ENCODE measurements at places on chromosomes 11 and 22.

GRCh38 chr11:66070604-66071380, 720 bp downstream of the PACS1 start:
- no peak for DNase-seq

DNA sequence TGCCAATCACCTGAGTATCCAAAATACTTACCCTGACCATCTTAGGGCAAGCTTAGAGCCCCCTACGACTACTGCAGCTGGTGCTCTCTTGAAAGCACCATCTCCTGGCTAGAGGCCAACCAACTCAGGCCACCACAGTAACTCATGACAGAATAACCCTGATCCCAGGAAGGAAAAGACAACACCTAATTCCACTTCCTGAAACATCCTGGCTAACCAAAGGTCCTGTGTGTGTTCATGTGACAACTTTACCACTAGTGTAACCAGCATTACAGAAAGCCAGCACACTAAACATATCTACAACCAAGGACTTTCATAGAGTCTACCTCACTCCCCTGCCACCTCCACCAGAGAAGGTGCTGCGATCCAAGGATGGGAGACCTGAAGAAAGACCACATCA, 17.4 kb upstream of the TMEM45B start:
- no peak for DNase-seq

- DNase-seq = no peak
Observed at GRCh38 chr11:5626196-5626595, 1.4 kb downstream of the TRIM34 start.

DNA sequence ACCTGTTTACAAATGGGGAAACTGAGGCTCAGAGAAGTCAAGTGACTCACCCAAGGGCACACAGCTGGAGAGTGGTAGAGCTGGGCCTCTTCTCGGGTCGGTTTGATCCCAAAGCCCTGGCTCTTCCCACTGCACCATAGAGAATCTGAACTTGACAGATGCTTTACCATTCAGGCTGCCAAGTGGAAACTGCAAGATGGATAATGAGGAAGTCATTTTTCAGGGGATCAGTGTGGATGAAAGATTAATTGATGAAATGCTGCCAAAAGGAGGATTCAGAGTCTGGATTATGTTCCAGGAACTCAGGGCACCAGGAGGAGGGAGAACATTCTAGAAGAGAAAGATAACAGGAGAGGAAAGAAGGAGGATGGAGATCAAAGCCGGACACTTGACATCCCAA, 185.9 kb upstream of the ZBED5 start:
- no peak for DNase-seq

DNA sequence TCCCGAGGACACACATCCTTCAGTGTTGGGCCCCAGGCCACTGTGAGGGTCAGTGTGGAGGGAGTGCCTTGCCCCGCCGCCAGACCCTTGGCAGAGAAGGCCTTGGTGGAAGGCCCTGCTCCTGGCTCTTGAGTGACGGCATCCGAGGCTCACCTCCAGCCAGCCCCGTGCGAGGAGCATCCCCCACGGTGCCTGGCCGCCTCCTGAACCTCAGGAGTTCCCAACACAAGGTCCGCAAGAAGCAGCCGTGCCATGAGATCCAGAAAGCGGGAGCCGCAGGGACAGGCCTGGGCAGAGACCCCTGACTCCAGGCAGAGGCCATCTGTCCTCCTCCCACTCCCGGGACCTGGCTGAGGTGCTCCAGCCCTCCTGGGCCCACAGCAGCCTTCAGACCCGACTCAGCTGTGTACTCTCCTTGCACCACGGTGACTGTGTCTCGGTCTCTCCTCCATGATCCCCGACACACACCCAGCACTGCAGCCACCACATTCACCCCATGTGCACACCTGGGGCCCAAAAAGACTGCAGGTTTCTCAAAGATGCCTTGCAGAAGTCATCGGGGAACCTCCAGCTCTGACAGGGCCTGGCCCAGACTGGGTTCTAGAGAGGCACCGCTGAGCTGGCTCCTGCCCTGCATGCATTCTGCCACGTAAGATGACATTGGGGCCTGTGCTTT, 870.2 kb downstream of the BRD1 start:
- DNase-seq = no peak

- DNase-seq = no peak
Observed at GRCh38 chr11:113736323-113736722, 30.2 kb upstream of the TMPRSS5 start.

DNA sequence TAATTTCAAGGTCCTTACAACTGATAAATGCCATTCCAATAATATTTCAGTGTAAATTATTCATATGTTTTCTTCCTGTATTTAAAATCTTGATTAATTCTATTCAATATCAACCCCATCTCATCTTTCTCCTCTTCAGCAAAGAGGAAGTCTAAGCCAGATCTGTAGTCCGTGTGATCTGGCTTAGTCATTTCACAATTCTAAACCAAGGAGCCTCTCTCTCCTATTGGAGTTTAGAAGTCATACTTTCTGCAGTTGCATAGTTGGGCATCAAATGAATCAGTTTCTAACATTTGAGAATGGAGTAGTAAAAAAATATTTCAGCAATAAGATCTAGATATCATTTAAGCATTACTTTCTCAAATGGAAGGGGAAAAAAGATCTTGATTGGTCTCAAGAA, 354.9 kb downstream of the JRKL start:
- DNase-seq = no peak

- no peak for DNase-seq
Observed at GRCh38 chr11:27868226-27868625, 168.0 kb upstream of the BDNF start.

GRCh38 chr11:96307776-96308140, 35.2 kb downstream of the MAML2 start:
- DNase-seq = peak; percentile 81

- DNase-seq = no peak
Observed at GRCh38 chr11:122354025-122354697, 238.1 kb upstream of the BLID start.

GRCh38 chr11:96232132-96232531, 110.9 kb downstream of the MAML2 start:
- DNase-seq = no peak

DNA sequence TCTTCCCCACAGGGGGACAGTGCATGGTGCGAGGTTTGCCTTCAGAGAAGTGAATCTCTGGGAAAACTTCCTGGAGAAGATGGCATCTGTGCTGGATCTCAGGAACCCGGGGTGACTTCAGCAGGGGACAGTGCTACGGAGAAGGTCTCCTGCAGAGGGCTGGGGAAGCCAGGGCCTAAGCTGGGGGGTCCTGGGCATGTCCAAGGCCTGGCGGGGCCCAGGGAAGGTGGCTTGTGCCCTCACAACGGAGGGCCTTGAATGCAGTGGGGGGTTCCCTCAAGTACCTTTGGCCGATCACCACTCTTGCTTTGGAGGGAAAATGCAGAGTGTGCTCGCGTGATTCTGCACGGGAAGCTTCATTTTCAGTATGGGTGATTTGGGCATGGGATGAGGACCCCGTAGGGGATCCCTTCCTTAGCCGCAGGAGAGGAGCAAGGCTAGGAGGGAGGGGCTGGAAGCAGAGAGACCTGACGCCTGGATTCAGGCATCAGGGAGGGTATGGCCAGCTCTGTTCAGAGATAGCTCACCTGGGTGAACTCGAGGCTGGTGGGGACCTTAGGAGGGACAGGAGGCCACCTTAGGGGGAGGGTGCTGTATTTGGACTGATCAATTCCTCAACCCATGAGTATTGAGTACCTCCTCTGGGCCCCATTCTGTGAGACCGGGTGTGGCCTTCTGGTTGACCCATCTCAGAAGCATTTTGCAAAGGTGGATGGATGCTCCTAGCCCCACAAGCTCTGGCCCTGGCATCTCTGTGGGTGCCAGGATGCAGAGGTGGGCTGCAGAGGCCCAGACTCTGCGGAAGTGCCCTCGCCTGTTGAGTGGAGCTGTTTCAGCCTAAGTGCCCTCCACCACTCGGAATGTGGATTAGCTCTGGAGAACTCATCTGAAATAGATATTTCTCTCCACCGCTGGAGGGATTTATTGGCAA, 529.4 kb downstream of the TBC1D22A start:
- no peak for DNase-seq

DNA sequence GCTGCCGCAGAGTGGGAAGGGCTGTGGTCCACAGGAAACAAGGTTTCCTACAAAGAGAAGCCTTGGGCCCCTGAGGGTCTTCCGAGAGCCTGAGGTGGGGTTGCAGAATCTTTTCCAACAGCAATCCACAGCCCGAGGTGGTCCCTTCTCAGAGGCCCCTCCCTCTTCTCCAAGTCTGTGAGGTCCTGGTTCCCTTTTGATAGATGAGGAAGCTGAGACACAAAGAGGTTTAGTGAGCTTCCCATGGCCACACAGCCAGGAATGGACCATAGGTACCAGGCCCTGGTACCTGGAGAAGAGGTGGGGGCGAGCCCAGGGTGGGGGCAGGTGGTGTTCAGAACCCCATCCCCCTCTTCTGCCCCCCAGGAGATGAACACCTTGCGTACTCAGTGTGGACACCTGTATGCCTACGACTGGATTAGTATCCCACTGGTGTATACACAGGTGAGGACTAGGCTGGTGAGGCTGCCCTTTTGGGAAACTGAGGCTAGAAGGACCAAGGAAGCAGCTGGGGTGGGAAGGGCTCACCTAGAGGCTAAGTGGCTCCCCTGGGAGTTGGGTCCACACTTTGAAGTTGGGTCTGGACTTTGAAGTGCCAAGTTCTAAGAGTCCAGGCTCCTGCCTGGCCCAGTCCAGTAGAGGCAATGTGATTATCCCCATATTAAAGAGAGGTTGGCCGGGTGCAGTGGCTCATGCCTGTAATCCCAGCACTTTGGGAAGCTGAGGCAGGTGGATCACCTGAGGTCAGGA, 7.0 kb downstream of the BEST1 start:
- DNase-seq = no peak

DNA sequence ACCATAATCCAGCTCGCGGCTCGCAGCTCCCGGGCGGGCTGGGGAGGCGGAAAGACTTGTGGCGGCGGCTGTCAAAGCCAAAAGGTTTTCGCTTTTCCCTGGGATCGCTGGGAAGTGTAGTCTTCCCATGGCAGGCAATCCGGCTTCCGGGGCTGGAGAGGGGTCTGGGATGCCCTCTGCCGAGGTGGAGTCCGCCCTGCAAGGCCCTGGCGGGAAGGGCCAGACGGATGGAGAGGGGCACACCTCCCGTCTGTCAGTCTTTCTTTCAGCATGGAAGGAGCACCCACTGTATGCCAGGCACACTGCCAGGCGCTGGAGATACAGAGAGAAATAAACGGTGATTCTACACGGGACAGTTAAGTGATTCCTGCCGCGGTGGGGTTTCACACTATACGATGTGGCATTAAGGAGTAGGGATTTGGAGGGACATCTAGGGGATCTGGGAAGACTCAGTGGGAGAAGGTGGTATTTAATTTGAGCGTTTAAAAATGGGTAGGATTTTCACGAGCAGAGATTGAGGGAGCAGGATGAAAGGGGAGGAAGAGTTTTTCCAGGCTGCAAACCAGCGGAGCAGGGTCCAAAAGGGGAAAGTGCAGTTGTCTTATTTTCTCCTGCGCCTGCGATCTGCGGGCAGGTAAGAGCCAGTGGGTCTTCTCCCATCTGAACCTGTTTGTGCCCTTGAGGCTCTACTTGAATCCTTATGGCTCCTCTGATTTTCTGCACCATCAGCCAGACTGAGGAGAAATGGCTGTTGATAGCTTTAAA, at the start of gene BACE1:
Gene BACE1, minus strand, starts transcription at position 60 of the 765 bp plus-strand sequence. CDS start 461 bp downstream, outside the sequence.
- peak; percentile 52 for DNase-seq

DNA sequence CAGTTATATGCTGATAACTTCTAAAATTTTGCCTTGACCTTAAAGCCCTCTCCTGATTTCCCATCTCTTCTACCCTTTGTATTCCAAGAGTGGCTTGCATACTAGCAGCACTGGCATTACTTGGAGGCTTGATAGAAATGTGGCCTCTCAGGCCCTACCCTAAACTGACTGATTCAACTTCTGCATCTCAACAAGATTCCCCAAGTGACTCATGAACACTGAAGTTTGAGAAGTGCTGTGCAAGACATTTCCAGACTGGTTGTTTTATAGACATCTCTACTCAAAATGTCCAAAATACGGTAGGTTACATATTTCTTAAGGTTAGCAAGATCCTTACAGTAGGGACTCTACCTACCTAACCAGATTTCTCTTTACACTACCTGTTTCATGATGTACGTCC, 48.6 kb downstream of the SESN3 start:
- DNase-seq = no peak

DNA sequence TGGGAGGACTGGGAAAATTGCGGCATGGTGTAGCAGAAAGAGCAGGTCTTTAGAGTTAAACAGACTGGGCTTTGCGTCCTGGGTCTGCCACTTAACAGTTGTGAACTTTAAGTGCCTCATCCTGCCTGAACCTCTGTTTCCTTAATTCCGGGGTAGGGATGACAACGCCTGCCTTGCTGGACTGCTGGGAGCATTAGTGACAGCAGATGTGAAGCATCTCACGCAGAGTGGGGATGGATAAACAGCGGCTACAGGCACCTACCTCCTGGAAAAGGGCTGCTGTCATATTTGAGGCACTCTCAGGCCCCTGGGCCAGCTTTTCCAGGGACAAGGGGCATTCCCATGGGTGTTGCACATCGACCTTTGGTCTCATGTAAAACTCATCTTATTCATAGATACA, 572.2 kb downstream of the TBC1D22A start:
- DNase-seq = no peak

- no peak for DNase-seq
Observed at GRCh38 chr11:119038884-119039283, 8.2 kb upstream of the SLC37A4 start.

GRCh38 chr11:36086366-36086765, 142.5 kb downstream of the LDLRAD3 start:
- DNase-seq = no peak
